ENCODE measurements at places on chromosomes 4 and X.

DNA sequence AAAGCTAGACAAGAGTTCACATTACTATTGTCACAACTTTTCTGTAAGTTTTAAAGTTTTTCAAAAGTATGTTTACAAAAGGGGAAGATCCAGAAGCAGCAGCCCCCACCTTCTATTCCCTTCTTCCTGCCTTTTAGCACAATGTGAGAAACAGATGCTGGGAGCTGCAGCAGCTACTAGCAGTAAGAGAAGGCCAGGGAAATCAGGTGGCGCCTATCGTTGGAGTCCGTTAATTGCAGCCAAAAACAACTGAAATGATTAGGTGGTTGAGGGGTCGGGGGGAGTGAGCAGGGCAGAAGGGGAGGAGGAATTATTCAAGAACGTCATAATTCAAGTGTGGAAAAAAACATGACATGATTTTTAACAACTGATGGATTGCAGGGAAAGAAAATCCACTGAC is 27.4 kb downstream of the FRYL start:
- no peak for DNase-seq

DNA sequence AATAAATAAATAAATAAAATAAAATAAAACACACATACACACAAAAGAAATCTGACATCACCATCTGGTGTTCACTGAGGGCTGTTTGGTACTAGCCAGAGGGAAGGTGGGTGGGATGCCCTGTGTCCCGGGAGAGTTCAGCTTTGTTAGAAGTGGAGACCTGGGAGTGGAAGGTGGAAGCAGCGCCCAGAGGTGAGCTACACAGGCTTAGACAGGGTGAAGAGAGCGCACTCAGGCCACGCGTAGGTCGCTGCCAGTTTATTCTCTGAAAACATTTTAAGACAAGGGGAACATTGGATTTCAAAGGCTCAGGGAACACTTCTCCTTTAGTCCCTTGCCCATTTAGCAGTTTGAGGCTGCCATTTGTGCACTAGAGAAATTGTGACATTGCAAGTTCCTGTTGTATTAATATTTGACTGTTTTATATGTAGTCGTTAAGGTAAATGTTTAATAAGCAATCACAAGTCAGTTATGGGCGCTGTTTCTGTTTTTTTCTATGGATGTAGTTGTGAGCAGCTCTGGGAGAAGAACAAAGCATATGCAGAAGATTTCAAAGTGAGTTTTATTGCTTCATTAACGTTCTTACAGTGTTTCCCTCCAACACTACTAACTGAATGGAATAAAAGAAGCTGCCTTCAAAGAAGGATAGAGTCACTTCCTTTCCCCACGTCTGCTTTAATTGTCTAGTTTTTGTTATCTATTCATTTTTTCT is 405.5 kb upstream of the NR3C2 start:
- DNase-seq: no peak

- no peak for DNase-seq
These were observed 120.5 kb downstream of the AFF1 start for GRCh38 chr4:87055311-87055710.

DNA sequence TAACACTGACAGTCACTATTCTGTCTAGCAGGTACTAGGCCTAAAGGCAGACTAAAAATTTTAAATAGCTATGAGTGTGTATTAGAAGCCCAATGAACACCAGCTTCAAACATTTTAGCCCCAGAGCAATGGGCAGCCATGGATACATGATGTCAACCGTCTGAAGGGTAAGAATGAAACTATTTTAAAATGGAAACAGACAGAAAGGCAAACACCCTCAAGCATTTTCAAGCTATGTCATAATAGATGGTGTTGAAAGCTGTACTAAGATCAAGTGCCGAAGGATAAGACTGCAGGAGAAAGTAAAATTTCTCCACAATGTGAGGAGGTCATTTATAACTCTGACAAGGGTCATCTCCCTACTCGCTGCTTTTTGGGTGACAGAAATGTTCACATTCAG is 225.0 kb downstream of the COL25A1 start:
- DNase-seq: no peak

DNA sequence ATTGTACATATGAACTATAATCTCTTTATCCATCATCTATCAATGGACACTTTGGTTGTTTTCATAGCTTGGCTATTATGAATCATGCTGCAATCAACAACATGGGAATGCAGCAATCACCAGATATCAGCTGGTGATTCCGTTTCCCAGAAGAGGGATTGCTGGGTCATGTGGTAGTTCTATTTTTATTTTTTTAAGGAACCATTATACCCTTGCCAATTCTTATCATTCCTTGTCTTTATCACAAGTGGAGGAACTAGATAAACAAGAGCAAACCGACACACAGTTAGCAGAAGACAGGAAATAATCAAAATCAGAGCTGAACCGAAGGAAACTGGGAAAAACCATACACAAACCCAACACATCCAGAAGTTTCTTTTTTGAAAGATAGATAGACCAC is 14.5 kb upstream of the LNX1 start:
- no peak for DNase-seq

DNA sequence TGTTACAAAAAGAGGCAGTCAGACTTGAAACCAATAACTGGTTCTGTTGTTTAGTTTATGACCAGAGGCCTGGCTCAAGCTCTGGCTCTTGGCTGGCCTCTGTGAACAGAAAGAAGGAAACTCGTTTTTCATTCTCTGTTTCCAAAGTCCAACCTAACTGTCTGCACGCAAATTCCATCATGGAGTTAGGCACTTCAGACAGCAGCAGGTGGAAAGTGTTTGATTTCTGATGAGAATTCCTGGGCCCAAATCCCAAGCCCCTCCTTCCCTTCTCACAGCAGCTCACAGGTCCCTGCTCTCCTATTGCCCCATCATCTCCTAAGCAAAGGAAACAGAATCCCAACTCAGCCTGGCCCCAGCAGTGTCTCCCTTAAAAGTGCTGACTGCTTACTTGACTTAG is 42.8 kb upstream of the FGF16 start:
- no peak for DNase-seq

DNA sequence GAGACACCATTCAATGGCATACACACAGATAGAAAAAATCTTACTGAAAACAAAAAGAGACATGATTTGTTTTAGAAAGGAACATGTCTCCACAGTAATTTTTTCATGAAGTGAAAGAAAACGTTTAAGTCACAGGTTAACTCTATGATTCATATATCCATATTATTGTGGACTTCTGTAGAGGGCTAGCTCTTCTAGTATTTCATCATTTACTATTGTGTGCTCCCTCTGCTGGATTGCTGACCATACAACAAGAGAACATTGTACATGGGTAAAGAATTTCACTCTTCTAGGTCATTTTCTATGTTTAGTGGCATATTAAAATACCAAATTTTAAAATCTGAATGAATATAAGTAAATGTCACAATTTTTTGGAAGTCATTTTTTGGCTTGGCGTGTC is 91.8 kb upstream of the POU3F4 start:
- no peak for DNase-seq

DNA sequence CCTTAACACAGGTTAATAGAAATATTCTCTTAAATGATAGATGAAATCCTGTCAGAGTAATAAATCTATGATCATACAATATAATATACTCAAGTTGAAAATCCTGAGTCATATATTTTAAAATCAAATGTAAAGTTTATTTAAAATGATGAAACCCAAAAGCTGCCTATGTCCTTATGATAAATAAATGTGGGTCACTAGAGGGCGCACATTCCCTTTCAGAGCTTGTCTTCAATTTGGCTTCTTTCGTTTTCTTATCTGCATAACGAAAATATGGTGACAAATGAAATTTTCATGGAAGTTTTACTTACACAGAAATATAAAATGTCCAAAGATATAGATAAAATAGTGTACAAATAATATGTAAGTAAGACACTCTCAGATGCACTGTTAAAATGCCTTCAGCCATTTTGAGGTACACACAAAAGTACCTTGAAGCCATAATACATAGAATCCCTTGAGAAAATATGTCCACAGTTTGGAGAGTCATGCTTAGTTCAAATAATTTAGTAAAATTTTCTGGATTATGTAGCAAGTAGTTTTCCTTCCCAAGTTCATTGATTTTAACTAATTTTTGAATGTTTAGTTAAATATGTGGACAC is 680.4 kb downstream of the DMD start:
- no peak for DNase-seq
